ENCODE measurements at places on chromosomes 5 and 9.

DNA sequence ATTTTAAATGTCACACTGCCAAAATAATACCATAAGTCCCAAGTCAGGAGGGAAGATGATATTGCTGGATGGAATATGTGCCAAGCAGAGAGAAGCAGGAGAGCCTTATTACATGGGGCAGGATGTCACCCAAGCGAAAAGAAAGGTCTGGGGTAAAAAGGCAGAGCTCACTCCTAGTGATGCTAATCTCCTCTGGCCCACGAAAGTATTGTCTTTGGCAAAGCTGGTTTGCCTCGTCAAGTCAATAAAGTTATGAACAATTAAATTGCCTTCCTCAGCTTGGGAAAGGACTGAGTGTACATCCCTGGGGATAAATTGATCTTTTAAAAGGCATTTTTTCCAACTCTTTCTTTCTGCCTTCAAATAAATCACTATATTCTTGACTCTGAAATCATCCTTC lies 220.6 kb downstream of the DMAC1 start:
- no peak for DNase-seq

GRCh38 chr5:177067503-177067902 lies 19.2 kb upstream of the FGFR4 start:
- DNase-seq = no peak

GRCh38 chr9:73327149-73327548 lies 175.5 kb downstream of the ANXA1 start:
- no peak for DNase-seq

DNA sequence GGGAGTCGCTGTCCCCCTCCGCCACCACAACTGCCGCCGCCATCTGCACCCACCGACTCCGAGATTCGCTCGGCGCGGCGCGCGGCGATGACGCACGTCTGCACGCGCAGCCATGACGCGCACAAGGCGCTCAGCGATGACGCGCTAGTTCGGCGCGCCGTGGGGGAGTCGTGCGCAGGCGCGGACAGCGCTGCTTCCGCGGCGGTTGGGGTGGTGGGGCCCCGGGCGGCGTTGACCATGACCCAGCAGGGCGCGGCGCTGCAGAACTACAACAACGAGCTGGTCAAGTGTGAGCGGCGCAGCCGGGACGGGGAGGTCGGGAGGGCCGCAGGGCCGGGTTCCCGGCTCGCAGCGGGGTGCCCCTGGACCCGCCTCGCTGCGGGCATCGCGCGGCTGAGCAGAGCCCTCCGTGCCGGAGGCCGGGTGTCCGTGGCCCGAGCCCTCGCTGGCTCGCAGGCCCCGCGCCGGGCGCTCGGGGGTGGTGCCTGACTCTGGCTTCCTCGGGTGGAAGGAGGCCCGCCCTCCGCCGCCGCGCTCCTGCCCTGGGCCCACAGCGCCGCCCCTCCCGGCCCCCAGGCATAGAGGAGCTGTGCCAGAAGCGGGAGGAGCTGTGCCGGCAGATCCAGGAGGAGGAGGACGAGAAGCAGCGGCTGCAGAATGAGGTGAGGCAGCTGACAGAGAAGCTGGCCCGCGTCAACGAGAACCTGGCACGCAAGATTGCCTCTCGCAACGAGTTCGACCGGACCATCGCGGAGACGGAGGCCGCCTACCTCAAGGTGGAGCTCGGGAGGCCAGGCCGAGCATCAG lies at the start of the genes ANAPC2 and SSNA1:
TSS of gene ANAPC2 (minus strand) at position 71 of the 807 bp plus-strand sequence. CDS start at position 43, 28 bp downstream.
TSS of gene SSNA1 (plus strand) at position 187 of the 807 bp plus-strand sequence. CDS start at position 238, 51 bp downstream.
- peak; percentile 99 for DNase-seq

DNA sequence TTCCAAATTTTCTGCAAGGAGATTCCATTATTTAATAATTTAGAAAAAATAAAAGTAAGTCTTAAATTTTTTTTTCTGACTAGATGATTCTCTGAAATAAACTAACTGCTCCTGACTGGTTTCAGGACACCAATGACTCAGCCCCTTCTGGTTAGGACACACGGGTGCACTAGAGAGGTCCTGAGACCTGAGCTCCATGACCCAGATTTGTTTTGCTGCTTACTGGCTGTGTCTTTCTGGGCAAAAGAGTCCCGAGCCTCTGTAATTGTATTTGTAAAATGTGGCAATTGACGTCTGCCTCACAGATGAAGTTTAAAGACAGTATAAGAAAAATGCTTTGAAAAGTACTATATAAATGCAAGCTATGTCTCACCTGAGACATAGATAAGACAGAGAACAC lies 89.1 kb downstream of the SLC24A2 start:
- DNase-seq = no peak

DNA sequence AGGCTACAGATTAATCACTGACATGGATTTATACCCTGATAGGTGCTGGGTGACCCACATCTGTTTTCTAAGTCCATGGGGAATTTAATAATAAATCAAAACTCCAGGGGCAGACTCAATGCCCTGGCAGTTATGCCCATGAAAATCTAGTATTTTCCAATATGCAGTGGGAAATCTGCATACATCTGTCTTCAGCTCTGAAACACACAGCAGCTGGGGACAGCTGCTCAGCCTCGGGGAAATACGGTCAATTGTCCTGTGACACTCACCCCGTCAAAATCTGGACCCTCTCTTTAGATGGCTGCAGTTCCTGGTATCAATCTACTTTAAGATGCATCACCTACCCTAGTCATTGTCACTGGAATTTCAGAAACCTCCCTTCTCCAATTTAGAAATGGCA lies 12.7 kb upstream of the C1QTNF3 start:
- peak; percentile 59 for DNase-seq

GRCh38 chr5:151617841-151618710 lies 26.9 kb upstream of the FAT2 start:
- no peak for DNase-seq

GRCh38 chr5:142978726-142979125 lies 208.5 kb downstream of the ARHGAP26 start:
- no peak for DNase-seq

DNA sequence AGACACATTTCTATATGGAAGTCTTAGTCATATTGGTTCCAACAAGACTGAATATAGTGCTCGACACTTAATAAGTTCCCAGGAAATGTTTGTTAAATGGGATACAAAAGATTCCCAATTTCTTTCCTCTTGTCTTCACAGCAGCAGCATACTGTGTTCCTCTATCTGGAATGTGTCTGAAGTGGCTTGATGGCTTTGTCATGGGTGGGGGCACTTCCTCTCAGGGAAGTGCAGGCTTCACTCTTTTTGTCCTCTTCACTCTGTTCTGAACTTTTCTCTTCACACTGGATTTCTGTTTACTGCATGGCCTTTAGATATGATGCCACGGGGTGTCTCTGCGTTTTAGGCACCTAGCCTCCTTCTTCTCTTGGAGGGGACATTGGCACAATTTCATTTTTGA lies 127.7 kb upstream of the C9orf72 start:
- no peak for DNase-seq

GRCh38 chr9:127981559-127982121 lies 851 bp upstream of the EEIG1 start:
- DNase-seq = no peak

DNA sequence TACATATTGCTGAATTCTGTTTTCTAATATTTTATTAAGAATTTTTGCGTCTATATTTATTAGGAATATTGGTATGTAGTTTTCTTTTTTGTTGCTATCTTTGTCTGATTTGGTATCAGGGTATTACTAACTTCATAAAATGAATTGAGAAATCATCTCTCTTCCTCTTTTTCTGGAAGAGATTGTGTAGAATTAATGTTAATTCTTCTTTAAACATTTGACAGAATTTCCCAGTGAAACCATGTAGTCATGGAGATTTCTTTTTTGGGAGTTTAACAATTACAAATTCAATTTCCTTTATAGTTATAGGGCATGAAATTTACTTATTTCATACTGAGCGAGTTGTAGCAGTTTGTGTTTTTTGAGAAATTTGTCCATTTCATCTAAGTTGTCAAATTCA lies 3.3 kb upstream of the FAM170A start:
- DNase-seq = no peak

GRCh38 chr5:93805616-93806379 lies 64.4 kb upstream of the POU5F2 start:
- no peak for DNase-seq

DNA sequence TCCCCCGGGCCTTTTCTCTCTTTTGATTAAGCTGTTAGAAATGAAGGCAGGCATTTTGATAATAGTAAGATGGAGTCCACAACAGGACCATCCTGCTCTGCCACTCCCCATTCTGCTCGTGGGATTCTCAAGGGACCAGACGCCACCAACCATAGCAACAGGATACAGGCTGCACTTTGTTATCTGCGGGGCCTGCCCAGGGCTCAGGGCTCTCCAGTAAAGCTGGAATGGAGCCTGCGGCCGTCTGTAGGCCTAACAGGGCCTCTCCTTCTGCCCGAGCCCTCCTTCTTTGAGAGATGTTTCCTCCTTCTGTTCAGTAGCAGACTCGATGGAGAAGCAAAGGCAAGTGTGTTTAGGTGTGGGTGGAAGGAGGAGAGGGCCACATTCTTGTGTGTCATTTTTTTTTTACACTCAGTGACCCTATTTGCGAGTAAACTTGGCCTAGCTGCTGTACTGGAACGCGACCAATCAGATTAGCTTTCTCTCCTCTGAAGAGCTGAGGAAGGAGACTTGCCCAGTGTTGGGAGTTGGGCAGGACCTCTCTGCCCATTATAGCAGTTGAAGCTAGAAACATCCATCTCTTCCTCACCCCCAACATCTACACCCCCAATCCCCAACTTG lies 8.9 kb upstream of the EPB41L4B start:
- DNase-seq = no peak

DNA sequence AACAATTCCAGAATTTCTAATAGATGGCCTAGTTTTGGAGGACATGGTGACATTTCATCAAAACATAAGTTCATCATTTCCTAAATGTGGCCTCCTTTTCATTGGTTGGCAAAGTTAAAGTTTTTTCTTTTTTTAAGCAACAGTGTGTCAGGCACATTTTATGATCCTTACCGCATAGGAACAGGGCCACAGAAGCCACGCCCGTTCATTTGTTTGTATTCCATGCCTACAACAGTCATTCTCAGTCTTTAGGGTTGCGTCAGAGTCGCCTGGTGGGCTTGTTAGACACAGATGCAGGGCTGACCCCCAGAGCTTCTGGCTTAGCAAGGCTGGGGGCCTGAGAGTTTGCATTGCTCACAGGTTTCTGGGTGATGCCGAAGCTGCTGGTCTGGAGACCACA lies 130.2 kb downstream of the HSD17B3 start:
- no peak for DNase-seq

DNA sequence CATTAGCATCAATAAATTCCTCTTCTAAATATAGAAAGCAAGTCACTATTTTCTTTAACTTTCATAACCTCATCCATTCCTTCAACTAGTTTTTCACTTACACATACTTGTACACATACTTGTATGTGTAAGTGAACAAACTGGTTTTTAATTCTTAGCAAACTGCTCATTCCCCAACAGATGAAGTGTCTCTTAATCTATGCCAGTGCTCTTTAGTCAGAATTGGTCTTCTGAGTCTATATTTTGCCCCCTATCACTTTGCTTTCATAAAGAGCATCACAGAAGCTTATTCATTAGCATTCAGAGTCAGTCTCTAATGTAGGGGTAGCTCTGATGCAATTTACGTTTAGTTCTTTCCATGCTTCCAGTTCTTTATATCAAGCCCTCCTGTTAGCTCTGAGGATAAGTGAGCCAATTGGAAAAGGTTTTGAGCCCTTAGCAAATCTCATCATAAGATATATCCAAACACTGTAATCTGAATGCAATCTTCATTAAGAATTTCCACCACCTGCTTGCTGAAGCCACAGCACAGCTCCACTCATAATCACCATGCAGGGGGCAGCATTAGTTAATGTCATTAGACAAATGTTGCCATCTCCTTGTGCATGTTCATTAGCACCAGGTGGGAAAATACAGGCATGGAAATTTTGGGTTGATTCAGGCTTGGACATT lies 178.5 kb upstream of the SLC24A2 start:
- DNase-seq = no peak

DNA sequence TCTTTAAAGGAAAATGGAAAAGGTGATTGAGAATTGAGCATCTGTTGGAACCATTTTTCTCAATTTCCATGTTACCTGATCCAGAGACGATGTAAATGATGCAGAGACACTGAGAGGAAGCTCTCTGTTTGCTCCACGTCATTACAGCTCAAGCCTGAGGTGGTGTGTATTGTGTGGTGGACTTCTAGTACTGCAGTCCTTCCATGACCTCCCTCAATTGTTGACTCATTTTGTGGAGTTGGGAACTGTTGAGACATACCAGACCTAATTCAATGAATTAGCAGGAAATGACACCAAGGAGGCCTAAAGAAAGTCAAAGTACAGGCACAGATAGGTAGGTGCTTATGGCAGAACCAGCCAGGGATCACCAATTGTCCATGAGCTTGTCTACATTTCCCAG lies 15.6 kb upstream of the LVRN start:
- DNase-seq = no peak

DNA sequence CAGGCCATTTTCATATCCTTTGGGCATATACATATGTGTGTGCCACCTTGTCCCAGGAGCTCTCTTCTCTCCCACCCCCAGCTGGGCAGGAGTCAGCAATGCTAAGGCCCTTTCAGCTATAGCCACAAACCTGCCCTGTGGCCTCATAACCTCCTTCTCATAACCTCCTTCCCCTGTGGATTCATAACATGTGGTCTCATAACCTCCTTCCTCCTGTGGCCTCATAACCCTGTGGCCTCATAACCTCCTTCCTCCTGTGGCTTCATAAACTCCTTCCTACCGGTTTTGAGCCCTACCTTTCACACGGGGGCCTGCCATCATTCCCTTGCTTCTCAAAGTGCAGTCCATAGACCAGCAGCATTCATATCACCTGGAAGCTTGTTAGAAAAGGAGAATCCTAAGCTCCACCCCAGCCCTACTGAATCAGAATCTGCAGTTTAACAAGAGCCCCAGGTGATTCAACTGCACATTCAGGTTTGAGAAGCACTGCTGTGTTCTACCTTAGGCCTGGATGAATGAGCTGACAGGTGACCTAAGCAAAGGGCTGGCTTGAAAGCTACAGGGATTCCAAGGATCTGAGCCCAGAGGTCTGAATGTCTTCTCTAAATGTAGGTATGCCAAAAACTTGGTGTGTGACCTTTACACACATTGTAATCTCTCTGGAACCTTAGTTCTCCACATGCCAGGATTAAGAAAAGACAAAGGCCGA lies 41.9 kb upstream of the PLPP6 start:
- no peak for DNase-seq

GRCh38 chr9:74281674-74282073 lies 215.5 kb upstream of the RORB start:
- no peak for DNase-seq

DNA sequence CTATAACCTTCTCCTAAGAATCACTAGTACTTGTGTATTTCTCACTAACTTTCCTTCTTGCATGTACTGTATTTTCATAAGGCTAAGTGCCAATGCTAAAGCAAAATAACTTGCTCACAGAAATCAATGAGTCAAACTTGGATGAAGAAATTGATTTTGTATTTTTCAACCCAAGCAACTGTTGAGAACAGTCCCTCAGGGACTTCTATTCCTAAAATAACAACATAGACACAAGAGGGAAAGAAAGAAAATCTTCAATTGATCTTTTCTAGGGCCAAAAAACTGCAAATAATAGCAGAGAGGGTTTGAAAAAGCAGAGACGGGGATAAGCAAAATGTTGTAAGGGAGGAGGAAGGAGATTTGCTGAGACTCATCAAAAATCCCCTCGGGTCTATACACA lies 69.8 kb downstream of the HABP4 start:
- no peak for DNase-seq

GRCh38 chr9:37710046-37710445 lies 43.6 kb upstream of the TRMT10B start:
- no peak for DNase-seq
